Stimulated activated CD4-positive, alpha-beta T cell treated with anti-CD3 and anti-CD28 coated beads, Interleukin-15, amount 100 ng/mL, for 48 hours (primary cell): ENCODE measurements at places on chromosomes 3 and 15.

GRCh38 chr3:131981323-131981722 is 53.5 kb downstream of the CPNE4 start:
- no peak for DNase-seq

DNA sequence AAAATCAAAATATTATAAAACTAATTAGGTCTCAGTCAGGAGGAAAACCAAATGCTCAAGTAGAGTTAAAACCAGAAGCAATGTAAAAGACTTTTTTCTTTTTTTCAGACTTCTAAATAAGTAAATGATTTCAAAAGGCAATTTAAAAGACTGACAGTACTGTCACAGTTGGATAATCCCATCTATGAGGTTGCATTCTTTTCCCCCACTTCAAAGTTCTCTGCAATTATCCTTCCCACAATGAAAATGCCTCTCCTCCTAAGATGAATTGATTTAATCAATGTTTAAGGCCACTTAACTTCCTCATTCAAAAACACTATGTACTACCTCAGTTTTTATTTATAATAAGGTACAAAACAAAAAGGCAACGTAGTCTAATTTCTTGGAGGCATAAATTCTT is 8.1 kb downstream of the MRPL3 start:
- no peak for DNase-seq

DNA sequence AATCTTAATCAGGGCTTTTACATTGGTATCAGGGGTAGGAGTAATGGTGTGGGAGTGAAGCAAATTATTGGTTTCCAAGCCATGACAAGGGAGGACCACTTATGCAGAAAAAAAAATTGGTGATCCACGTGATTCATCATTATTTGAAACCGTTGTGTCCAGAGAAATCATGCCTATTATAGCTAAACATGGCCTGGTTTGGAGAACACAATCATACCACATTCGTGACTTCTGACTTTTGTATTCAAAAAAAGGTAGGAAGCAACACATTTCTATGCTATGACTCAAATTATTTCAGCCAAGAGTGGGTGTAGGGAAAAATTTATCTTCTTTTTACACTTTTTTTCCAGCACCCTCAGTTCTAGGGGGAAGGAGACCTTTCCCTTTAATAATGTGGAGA is 924.3 kb upstream of the GBE1 start:
- no peak for DNase-seq

DNA sequence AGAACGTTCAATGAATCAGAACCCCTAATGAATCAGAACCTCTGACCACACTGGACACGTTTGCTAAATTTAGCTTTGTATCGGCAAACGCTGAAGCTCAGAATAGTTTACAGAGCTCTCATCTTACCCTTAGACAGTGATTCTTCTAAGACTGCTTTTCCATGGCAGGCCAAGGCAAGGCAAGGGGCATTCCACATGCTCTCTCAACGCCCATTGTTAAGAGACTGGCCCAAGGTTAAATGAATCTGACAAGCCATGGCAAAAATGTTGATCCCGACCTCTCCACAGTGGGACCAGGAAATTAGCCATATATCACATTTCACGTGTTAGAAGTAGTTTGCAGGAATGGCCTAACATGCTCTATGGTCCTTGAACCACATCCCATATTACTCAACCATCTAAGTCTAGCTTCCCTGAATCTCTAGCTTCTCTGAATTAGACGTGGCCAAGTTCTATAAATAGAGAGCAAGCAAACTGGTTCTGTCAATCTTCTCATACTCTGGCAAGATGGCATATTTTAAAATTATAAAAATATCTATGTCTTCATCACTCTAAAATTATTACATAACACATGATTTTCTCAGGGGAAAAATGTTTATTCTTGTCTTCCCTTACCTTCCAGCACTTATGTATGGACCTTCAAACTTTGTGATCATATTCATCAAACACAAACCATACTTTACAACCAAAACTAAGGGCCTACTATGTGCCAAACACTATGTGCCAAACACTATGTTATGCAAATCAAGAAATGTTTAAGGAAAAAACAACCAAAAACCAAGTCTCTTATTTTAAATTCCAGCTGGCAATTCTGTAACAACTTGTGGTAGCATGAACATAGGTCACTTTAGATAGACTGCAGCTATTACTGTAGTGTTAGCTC is 54.3 kb downstream of the AAGAB start:
- DNase-seq: no peak

GRCh38 chr15:68371160-68371559 is 60.8 kb downstream of the ITGA11 start:
- no peak for DNase-seq
